ENCODE measurements at places on chromosomes 1 and 21.

GRCh38 chr1:24875991-24876506 is 54.0 kb downstream of the RUNX3 start:
- DNase-seq: no peak

GRCh38 chr1:178908358-178908757 is 37.5 kb upstream of the ANGPTL1 start:
- no peak for DNase-seq

- DNase-seq: no peak
Observed at GRCh38 chr1:202072211-202072765, 50.4 kb upstream of the GPR37L1 start.

GRCh38 chr1:209710093-209710492 is 5.4 kb downstream of the HSD11B1 start:
- no peak for DNase-seq

- DNase-seq: no peak
Observed at GRCh38 chr1:16334655-16335340, 17.5 kb downstream of the FBXO42 start.

GRCh38 chr1:16012590-16013219 is 5.1 kb downstream of the HSPB7 start:
- no peak for DNase-seq

GRCh38 chr1:63475761-63476160 is 47.3 kb downstream of the ITGB3BP start:
- no peak for DNase-seq

- DNase-seq: no peak
Observed at GRCh38 chr1:18811733-18812452, 47.6 kb downstream of the TAS1R2 start.

DNA sequence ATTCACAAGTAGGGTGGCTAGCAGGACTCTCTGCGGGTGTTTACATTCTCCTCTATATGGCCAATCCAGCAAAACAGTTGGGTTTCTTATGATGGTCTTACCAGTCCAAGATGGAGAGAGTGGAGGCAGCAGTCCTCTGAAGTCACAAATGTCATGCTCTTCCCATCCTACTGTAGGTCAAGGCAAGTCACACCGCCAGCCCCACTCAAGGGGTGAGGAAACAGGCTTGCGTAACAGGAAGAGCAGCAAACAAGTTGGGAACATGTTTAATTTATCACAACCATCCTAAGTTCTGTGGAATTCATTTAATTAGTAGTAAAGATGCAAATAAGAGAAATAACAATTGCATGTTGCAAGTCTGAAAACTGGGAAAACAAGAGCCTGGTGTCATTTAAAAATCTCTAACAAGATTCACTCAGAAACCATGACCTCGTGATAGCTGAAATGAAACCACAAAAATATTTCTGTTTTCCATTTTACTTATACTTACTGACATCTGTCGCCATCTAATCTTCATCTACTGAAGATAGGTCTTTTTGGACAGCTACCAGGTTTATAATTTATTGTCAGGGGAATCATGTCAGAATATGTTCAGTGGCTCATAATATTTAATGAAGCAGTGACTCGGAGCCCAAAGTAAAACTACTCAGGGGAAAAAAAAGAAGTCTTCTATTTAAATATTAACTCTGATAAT is 349.1 kb upstream of the FMN2 start:
- DNase-seq: no peak

DNA sequence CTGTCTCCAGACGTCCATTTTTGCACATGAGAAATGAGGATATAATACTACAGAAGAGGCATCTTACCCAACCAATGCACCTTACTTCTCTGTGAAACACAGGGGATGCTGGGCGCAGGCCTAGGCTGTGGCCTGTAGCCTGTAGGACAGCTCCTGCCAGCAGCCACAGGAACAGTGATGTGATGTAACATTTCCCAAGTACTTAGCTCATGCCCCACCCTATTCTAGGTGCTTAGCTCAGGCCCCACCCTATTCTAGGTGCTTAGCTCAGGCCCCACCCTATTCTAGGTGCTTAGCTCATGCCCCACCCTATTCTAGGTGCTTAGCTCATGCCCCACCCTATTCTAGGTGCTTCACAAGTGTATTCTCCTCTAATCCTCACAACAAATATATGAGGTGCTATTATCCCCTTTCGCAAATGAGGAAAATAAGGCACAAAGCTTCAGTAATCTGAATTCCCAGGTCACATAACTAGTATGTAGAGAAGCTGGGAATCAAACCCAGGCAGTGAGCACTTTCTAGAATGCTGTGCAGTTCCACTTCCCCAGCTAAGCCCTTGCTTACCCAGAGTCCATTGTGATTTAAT is 4.6 kb upstream of the NAXE start:
- DNase-seq: no peak

- no peak for DNase-seq
Observed at GRCh38 chr1:153180556-153180955, 22.7 kb upstream of the LELP1 start.

- DNase-seq: no peak
Observed at GRCh38 chr1:1360506-1361169, 2.3 kb upstream of the MXRA8 start.

DNA sequence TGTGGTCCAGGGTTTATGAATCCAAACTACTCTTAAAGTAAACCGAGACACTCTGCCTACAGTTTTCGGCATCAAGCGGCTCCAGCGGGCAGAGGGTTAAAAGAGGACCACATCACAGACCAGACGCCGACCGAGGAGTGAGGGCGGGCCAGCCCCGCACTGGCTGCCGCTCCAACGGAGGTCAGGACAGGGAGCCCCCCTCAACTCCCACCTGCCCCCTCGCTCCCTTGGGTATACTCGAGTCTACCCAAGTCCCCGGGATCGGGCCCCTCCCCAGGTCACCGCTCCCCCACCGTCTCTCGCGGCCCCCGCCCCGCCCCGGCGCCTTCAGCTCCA is 312 bp downstream of the ARNT start:
- DNase-seq: no peak

GRCh38 chr21:44506279-44507255 is 33.4 kb downstream of the KRTAP10-1 start:
- DNase-seq: no peak

DNA sequence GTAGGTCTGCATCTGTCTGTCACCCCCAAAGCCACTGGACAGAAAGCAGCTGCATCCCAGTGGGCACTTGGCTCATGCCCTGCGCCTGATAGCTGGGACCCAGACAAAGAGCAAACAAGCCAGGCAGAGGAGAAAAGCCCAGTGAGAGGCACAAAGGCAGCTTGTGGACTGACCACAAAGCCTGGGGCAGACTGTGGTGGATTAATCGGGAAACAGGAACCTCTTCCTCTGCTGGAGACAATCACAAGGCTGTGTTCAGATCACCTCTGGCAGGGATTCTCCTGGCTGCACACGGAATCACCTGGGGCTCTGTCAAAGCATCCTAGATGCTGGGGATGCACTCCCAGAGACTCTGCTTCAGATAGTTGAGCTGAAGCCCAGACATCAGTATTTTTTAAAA is 15.2 kb upstream of the GJB5 start:
- DNase-seq: no peak

DNA sequence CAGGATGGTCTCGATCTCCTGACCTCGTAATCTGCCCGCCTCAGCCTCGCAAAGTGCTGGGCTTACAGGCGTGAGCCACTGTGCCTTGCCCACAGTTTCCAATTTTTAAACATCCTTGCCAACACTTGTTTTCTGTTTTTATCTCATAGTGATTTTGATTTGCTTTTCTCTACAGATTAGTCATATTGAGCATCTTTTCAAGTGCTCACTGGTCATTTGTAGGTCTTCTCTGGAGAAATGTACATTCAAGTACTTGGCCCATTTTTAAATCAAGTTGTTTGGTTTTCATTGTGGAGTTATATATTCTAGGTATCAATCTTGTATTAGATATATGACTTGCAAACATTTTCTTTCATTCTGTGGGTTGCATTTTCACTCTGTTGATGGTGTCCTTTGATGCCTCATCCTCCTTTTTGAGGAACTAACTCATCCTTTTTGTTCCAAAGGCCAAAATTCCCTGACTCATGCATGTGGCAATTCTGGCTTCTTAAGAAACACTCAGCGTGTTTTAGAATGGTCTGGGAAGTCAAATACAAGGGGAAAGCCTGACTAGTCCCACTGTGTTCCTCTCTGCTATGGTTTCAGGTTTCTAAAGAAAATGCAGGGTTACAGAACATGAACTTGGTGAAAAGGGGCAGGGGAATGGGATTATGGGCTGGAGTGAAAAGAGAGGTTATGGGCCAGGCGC is 37.3 kb downstream of the PTAFR start:
- no peak for DNase-seq

- DNase-seq: no peak
Observed at GRCh38 chr1:167790117-167790516, 68.3 kb downstream of the MPZL1 start.

DNA sequence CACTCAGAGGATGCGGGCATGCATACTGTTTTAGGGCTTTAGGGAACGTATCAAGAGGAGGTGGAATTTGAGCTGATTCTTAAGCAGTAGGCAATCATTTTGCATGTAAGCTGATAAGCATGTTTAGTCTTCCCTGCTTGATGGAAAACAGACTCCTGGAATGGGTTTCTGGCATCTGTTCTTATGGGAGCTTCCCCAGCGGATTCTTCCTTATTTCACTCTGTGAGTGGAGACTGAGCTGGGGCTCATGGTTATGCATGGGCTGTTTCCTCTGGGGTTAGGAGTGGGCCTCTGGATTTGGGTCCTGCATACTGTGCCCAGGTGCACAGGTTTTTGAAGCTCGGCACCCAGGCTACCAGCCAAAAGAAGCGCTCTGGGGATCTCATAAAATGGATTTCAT is 93.4 kb downstream of the DIRAS3 start:
- no peak for DNase-seq

DNA sequence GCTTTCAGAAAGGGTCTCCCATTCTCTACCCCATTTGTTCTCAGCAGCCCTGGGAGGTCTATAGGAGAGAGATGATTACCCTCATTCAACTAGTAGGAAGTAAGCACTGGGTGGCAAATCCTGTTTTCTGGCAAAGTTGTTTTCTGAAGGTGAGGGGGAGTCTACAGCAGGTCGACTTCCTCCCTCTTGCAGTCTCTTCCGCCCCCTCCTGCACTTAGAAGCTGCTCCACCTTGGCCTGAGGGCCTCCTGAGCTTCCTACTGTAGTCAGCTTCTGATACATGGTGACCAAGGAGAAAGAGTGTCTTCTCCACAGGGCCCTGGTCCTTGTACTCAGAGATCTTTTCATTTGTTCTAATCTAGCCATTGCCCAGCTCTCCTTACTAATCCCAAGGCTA is 93.1 kb downstream of the RGL1 start:
- no peak for DNase-seq

- no peak for DNase-seq
Observed at GRCh38 chr1:5794279-5794678, 197.9 kb downstream of the NPHP4 start.

- no peak for DNase-seq
Observed at GRCh38 chr1:154873321-154873950, 3.4 kb upstream of the KCNN3 start.

Data from NCI-H2107 (cell line).